ENCODE measurements at places on chromosomes 2 and 18.
A peak's percentile ranks its signal among the peaks of the same experiment; 100 is the strongest.

- no peak for DNase-seq
Observed at GRCh38 chr2:7027956-7028655, 110.9 kb downstream of the RNF144A start.

- DNase-seq: no peak
Observed at GRCh38 chr2:144971786-144972335, 451.9 kb upstream of the ZEB2 start.

- no peak for DNase-seq
Observed at GRCh38 chr2:163692081-163692480, 43.7 kb downstream of the FIGN start.

- DNase-seq: peak; percentile 36
Observed at GRCh38 chr2:158772306-158773078, 22.6 kb upstream of the DAPL1 start.

- no peak for DNase-seq
Observed at GRCh38 chr2:26075173-26075572, 41.3 kb downstream of the RAB10 start.

DNA sequence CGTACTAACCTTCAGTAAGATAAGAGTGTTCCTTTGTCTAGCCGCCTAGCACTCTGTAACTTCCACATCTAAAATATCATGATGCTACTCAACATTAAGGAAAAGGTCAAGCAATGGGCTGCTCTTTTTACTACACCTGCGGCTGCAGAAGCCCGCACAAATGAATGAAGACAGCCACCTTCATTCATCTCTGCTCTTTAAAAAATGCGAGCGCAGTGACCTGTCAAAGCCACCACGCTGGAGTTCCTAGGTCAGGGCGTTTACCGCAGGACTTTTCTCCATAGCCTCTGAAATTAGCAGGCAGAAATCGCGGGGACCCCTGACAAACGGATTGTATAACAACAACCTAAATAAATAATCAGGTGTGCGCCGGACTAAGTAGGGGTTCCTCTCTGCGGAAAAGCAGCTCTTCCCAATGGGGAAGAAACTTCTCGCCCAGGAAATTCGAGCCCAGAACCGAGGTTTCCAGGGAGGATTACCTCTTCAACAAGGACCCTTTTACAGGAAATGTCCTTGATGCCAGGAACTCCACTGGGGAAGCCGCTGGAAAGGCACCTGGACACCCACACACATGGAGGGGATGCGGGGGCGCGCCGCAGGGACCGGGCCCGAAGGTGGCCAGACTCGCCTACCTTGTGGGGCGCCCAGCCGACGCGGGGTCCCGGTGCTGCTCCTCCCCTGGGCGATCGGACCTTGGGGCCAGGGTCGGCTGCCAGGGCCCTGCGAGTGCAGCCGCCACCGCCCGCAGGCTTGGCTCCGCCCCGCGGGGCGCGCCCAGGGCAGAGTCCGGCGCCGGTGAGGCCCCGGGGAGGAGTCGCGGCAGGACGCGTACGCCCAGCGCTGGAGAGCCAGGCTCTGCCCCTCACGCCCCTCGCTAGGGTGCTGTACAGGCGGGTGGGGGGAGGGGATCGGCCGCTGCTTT is at the start of gene CCDC68:
TSS of gene CCDC68 (minus strand) at position 758 of the 922 bp plus-strand sequence. CDS start 16,670 bp downstream, outside the sequence.
- DNase-seq: no peak

DNA sequence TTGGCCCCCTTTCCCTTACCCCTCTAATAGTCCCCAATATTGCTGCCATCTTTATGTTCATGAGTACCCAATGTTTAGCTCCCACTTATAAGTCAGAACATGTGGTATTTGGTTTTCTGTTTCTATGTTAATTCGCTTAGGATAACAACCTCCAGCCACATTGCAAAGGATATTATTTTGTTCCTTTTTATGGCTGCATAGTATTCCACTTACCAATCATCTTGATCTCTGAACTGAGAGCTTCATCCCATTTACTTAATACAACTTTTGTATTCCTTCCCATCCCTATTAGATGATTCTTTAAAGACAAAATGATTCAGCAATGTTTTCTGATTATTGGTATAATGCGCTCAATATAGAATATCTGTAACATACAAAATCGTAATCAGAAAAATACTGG is 36.7 kb downstream of the ARL5A start:
- no peak for DNase-seq

DNA sequence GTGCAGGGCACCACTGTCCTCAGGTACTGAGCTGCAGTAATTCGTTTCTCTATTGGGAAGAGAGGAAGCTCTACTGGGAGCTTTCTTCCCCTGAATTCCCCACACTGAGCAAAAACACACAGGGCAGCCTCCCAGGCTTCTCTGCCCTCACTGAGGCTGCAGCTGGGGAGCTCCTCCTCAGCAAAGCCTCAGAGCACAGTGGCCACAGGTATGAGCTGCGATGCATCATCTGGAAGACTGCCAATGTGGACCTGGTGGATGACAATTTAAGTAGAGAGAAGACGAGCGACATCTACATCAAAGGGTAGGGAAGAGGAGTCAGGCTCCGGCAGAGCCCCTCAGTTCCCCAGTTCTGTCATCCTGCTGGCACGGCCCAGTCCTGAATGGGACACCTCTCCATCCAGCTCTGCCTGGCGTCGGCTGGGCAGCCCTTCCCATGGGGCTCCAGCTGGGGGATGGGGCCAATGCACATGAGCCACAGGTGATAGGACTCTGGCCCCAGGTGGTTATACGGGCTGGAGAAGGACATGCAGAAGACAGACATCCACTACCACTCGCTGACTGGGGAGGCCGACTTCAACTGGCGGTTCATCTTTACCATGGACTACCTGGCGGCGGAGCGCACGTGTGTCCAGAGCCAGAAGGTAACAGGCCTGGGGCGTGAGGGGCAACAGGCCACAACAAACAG is 37.6 kb downstream of the LMAN2L start:
- no peak for DNase-seq

DNA sequence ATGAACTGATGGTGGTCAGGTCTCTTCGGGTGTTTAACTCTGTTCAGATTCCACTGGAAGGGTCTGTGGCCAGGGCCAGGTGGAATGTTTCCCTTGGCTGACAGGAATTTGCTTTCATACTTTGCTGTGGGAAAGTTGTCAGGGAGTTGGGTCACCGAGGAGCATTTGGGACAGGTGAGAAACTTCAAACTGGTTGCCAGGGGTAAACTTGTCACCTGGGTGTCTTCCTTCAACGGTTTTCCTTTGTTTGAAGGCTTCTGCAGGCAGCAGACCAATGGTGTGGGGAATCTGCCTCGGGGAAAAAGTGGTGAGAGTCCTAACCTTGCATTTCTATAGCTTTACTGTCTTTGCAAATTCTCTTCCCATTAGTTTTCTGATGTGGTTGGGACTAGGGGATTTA is 92.2 kb downstream of the TGFA start:
- DNase-seq: no peak

DNA sequence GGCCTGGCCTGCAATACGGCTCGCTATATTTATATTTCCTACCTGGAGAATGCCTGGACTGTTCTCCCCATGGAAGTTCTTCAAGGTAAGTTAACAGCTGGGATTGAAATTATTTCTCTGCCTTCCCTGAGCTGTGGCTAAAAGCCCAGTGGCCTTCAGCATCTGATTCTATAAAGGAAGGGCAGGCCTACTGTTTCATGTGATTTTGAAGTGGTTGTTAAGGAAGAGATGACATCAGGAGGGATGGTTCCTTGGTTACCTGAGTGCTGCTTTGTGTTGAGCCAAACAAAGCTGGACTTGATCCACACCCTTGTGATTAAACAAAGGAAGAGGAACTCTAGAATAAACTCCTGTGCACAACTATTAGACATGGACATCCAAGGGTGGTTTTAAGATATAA is 61.6 kb downstream of the MFSD6 start:
- DNase-seq: peak; percentile 94

GRCh38 chr18:12046046-12046750 is 47.4 kb upstream of the ANKRD62 start:
- no peak for DNase-seq

DNA sequence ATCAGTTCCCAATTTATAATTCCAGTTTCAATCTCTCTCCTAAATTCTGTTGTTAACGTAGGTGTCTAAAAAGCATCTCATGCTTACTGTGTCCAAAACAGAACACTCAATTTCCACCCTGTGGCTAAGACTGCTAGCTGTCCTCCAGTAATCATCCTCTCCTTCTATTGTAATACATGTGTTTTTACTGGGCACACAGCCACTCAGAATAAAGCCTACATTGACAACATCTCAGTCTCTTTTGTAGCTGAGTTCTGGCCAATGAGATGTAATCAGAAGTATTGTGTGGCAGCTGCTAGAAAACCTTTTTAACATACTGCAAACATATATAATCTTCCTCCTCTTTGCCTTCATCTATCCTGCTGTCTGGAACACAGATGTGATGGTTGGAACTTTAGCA is 29.4 kb upstream of the TSPYL6 start:
- no peak for DNase-seq

DNA sequence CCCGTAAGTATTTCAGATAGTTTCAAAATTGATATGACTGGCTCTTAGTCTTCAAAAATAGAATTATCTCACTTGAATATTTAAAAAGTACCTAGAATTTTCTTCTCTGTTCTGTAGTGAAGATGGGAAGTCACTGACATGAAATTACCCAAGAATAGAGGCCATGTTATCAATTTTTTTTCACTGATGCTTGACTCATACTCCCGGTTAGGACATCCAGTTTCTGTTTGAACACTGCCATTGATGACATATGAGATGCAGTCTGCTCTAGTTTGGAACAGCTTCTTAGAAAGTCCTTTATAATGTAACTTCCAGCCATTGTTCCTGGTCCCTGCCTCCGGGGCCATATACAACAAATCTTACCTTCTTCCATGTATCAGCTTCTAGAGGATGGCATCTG is 26.0 kb downstream of the MAP3K20 start:
- no peak for DNase-seq

- no peak for DNase-seq
Observed at GRCh38 chr2:152480821-152481399, 145.9 kb downstream of the FMNL2 start.

- DNase-seq: no peak
Observed at GRCh38 chr2:210303498-210303897, 11.5 kb downstream of the MYL1 start.

- no peak for DNase-seq
Observed at GRCh38 chr2:144083211-144083610, 436.7 kb downstream of the ZEB2 start.

GRCh38 chr18:7772510-7772888 is 205.4 kb downstream of the PTPRM start:
- DNase-seq: no peak

- DNase-seq: no peak
Observed at GRCh38 chr2:96342085-96342484, 6.5 kb downstream of the NCAPH start.

- peak; percentile 25 for DNase-seq
Observed at GRCh38 chr2:158795195-158795924, at the start of gene DAPL1. TSS of gene DAPL1 (plus strand) at chr2:158795317. CDS start at chr2:158795373, 56 bp downstream.

GRCh38 chr2:13001408-13001807 is 284.7 kb downstream of the TRIB2 start:
- no peak for DNase-seq

DNA sequence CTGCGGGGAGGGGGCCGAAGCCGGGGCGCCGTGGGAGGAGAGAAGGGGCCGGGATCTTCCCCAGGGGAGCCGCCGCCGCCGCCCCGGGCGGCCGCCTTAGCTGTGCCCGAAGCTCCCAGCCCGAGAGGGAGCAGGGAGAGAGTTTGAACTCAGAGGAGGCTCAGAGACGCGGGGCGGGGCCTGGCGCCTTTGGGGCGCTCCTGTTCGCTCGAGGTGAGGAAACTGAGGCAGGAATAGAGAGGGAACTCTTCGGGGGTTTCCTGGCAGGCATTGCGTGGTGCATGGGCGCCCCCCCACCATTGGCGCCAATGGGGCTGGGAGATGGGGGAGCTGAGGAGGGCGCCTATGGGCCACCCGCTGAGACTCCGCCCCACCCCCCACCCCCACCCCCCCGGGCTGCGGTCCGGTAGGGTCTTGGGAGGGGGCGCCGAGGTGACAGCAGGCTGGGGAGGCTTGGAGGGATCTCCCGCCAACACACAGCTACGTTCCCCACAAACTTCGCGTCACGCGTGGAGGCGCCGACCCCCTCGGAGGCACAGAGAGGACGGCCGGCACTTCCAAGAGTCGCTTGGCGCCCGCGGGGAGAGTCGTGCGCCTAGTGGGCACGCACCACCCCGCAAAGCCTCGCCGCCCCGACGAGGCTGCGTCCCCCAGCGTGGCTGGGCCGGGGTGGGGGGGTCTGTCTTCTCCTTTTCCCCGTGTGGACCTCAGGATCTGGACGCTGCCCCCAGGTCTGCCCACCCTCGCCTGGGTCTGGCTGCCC is 680 bp downstream of the CTDSP1 start:
- no peak for DNase-seq

DNA sequence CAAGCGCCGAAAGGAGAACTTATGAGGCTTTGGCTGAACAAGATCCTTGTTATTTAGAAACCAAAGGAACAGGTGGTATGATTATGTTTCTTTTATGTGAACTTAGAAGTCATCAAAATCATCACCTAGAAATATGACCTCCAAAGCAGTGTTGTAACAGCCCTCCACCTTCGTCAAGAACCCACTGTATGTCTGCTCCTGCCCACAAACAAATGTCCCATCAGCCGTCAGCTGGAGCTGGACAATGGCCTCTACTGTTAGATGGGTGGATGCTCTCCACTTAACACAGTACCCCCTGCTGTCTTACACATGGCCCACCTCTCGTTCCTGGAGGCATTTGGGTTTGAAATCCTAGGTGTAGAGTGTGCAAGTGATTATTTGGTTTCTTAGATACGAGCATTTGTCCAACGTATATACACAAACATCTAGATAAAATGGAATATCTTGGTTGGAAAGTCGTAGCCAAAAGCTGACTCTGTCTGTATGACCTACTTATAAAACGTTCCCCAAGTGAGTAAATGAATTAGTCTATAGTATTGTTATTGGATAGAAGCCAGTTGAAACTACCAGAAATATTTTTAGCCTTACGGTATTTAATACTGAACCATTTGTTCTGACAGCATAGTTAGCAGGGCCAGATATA is 113.0 kb downstream of the CRIM1 start:
- DNase-seq: no peak

- no peak for DNase-seq
Observed at GRCh38 chr2:199409759-199410529, 47.8 kb downstream of the SATB2 start.

DNA sequence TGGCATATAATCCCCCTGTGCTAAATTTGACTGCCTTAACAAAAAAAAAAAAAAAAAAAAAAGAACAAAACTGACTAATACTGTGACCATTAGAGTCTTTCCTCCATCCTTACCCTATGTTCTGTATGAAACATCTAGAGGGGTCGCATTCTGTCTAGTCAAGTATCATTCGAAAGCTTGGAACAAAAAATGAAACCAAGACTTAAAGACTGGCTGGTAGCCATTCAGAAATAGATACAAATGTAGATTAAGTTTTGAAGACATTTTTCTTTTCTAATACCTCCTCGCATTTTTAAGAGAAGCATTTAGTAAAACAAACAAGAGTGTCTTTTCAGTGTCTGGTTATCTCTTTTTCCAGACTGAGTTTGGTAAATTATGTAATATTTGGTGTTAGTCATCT is 66.7 kb downstream of the SPATS2L start:
- DNase-seq: no peak

- DNase-seq: no peak
Observed at GRCh38 chr18:77262643-77263465, 13.2 kb downstream of the GALR1 start.

- DNase-seq: no peak
Observed at GRCh38 chr2:110152943-110153342, 37.3 kb upstream of the MALL start.

Measured in NCI-H1092 treated with DMSO at 0.1 percent for 48 hours (cell line).